ENCODE measurements at places on chromosomes 1 and 21.

- DNase-seq: no peak
Measured at GRCh38 chr1:182406012-182406411, 5.5 kb upstream of the TEDDM1 start.

GRCh38 chr1:28509705-28510272 lies 3.9 kb downstream of the RCC1 start:
- no peak for DNase-seq

GRCh38 chr21:44473915-44474555 lies 18.7 kb downstream of the LRRC3 start:
- no peak for DNase-seq

DNA sequence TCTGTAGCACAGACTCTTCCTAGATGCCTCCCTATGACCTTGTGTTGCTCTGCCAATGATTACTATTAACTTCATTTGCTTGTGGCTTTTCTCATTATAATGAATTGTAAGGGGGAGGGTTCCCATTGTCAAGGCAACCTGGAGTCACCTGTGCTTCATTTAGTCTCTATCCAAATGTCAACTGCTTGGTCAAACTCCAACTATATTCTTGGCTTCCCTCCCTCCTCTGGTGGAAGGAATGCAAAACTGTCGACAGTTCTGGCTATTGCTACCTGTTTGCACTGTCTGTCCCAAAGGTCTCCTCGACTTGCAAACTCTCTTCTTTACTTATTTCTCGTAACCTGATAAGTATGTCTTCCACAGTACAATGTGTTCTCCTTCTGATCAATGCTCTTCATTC lies 100.3 kb downstream of the CACNA1E start:
- DNase-seq: no peak

- DNase-seq: no peak
Measured at GRCh38 chr1:80217377-80217986, 1211.0 kb upstream of the ADGRL4 start.

GRCh38 chr1:239840790-239841189 lies 250.9 kb upstream of the FMN2 start:
- no peak for DNase-seq

DNA sequence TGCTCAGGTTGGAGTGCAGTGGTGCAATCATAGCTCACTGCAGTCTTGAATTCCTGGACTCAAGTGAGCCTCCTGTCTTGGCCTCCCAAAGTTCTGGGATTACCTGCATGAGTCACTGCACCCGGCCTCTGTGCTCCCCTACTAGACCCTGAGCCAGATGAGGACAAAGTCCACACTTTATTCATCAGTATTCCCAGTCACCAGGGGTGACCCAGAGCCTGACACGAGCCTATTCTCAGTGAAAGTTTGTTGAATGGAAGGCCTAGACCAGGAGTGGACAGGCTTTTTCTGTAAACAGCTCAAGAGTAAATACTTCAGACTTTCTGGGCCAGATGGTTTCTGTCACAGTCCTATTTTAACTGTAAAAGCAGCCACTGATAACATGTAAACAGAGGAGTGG lies 68.2 kb downstream of the MAB21L3 start:
- no peak for DNase-seq

Measured in NCI-H1436 treated with DMSO at 0.1 percent for 48 hours (cell line).